Activated CD8-positive, alpha-beta memory T cell treated with anti-CD3 and anti-CD28 coated beads for 1 hour (primary cell): ENCODE measurements at places on chromosomes 5 and 9.

DNA sequence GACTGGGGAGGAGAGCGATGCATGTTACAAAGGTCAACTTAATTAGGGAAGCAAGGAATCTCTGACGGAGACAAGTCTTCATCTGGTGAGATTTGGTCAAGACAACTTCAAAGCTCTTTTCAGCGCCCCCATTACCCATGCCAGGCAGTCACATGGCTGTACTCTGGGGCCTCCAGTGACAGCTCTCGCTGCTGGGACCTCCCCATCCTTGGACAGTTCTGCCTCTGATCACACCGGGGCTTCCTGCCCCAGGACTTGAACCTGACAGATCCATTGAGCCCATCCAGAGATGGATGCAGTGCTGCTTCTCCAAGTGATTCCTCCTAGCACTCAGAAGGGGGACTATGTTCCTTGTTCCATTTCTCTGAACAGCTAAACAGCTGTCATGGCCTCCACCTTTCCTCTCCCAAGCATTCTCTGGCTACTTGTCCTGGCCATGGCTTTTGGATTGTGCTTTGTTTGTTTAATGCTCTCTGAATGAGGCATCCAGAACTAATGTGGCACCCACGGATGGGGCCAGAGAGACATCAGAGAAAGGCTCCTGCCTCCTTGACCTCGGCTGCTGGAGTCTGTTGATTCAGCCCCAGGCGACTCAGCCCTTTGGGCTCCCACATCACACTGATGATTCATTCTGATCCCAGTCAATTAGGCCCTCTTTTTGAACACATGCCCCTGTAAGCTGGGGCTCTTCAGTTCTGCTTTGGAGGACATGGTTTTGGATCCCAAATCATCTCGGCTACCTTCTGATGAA lies 122.1 kb upstream of the ADAMTS16 start:
- no peak for DNase-seq

DNA sequence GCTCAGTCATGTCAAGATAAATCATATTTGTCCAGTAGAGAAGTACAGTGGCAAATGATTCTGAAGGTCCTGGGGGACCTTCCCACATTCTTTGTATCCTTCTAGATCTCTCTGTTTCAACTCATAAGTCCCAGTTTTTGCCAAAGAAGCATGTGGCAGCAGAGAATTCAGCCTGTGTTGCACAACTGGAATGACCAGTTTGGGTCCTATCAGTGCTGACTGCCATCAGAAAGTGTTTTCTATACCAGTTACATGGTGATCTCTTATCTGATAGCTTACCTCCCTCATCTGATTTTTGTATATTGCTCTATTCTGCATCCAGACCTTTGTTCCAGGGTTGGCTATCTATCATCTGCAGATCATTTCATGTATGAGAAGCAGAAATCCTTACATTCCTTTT lies 21.7 kb downstream of the GM2A start:
- DNase-seq: no peak

- DNase-seq: no peak
These were observed 2.2 kb downstream of the DYNC2I2 start for GRCh38 chr9:128654481-128654880.

DNA sequence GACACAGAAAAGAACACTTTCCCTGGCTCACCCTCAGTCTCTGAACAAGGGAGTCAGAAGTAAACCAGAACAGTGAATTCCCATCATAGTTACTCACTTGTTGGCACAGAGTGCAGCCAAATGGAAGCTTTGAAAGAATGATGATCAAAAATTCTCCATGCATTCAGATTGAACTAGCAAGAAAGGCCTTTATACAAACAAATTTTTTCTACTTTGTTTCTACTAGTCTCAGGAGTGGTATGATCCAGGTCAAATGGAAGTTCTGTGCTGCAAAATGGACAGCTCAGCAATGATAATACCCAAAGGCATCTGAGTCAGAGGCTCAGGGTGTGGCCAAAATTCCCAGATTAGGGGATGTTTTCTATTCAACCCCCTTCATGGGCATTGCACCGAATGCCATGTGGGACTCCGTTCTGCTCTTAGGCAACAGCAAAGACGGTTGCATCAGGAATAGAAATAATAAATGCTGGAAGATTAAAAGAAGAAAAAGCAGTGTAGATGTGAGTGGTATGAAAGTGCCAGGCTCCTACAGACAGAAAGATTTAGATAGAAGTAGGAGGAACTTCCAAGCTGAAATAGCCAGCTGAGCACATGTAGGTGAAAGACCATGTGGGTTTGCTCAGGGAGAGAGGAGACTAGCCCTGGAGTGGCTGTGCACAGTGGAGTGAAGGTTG lies 24.0 kb upstream of the ASPN start:
- DNase-seq: no peak

GRCh38 chr5:52743970-52744369 lies 43.7 kb upstream of the ITGA1 start:
- no peak for DNase-seq

GRCh38 chr9:128296340-128297220 lies 20.5 kb downstream of the SWI5 start:
- DNase-seq: no peak

DNA sequence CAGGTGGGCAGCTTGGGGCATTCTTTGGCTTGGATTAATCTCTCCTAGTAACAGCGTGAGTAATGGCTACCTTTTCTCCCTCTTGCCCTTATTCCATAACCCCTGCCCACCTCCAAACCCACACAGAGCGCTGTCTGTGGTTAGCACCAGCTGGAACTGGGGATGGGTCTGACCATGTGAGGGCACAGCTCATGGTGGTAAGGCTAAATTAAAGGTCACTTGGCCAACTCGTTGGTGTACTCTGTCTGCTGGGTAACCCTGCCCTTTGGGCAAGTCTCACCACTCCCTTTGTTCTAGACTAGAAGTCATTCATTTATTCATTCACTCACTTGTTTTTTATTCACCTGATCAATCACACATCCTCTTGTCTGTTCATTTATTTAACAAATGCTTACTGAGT lies 27.8 kb downstream of the PPARGC1B start:
- no peak for DNase-seq

DNA sequence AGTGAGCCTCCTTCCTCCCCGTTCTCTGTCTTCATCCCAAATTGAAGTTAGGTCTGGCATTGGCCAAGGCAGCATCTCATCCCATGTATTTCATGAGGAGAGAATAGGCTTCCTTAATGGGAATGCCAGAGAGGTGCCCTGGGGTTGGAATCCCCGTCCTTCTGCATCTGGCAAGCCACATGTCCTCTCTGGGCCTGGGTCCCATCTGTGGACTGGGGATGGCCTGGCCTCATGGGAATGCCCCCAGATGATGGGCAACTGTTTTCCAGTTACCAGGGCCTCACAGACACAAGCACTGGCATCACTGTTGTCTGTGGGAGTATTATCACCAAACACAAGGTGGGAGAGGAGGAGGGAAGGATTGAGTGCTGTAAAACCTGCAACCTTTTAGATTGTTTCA lies 153.9 kb downstream of the FSTL4 start:
- DNase-seq: no peak

- DNase-seq: no peak
These were observed 4.6 kb upstream of the TERT start for GRCh38 chr5:1299511-1299850.

- DNase-seq: no peak
These were observed 10.9 kb downstream of the MFAP3 start for GRCh38 chr5:154049636-154050035.

GRCh38 chr9:127578952-127579853 lies 32.9 kb upstream of the STXBP1 start:
- peak; percentile 57 for DNase-seq

GRCh38 chr5:172981931-172982330 lies 1.6 kb upstream of the ATP6V0E1 start:
- no peak for DNase-seq

DNA sequence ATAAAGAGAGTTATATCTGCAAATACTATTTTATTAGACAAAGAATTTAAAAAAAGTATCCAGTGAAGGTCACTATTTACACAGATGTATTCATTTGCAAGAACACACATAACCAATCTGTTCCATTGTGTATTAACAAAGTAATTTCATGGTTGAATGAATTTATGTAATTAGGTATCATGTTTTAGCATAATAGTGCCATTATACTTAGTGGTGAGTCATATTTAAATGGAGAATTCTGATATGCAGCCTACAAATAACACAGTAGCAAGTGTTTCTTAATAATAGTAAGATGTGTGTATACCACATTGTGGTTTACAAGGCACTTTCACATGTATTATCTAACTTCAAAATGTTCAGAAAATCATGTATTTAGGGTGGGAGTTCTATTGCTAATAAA lies 1028.5 kb upstream of the ACO1 start:
- DNase-seq: no peak

DNA sequence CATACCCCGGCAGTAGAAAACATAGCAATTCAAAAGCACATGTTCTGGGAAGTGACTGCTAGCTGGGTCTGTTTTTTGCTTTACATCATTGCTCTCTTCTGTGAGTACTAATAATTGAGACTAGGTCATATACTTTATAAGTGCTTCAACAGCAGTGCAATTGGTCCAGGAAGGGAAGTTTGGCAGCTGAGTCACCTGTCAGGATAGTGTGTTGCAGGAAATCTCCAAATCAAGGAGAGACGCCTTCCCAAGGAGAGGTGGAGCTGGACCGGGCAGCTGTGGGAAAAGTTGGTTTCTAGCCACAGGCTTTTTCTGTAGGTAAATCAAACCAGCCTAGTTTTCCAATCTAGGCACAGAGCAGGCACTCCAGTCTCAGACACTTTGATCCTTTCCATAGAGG lies 330.1 kb downstream of the ENC1 start:
- DNase-seq: no peak

DNA sequence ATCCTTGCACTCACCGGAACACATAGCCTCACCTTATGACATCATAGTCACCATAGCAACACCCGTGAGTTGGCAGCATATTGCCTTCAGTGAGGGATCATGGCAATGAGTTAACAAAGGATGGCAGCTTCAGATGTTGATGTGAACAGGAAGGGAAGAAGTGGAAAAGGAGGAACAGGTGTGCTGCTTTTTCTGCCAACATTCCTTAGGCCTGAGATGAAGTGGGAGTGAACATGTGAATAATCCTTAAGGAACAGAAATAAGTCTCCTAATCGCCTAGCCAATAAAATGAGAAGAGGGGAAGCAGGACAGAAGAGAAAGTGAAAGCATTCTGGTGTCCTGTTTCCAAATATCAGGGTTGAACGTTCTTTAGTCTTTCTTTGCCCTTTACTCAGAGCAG lies 360.0 kb downstream of the BRINP1 start:
- DNase-seq: no peak

- no peak for DNase-seq
These were observed 72.0 kb downstream of the CD180 start for GRCh38 chr5:67124556-67124955.

GRCh38 chr5:72133212-72133990 lies 26.1 kb downstream of the MAP1B start:
- DNase-seq: no peak

GRCh38 chr5:141669520-141669919 lies 12.5 kb downstream of the ARAP3 start:
- no peak for DNase-seq

GRCh38 chr9:83536332-83536731 lies 1.9 kb downstream of the FRMD3 start:
- no peak for DNase-seq

- no peak for DNase-seq
These were observed 18.3 kb upstream of the ECPAS start for GRCh38 chr9:111502506-111502905.

DNA sequence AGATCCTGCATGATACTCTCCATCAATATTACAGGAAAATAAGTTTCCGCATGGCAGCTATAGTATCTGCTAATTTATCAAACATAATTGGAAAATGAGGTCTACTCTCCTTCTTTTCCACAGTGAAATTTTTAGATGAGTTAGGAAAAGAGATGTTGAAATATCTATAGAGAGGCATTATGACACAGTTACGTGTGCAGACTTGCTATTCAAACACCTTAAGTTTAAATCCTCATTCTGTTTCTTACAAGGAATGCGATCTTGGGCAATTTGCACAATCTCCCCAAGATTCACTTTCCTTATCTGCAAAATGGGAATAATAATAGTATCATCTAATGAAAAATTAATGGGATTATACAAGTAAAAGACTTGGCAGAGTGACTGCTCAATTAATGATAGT lies 91.7 kb upstream of the SLCO6A1 start:
- DNase-seq: no peak

GRCh38 chr9:8349901-8350300 lies 550.3 kb upstream of the DMAC1 start:
- DNase-seq: no peak

DNA sequence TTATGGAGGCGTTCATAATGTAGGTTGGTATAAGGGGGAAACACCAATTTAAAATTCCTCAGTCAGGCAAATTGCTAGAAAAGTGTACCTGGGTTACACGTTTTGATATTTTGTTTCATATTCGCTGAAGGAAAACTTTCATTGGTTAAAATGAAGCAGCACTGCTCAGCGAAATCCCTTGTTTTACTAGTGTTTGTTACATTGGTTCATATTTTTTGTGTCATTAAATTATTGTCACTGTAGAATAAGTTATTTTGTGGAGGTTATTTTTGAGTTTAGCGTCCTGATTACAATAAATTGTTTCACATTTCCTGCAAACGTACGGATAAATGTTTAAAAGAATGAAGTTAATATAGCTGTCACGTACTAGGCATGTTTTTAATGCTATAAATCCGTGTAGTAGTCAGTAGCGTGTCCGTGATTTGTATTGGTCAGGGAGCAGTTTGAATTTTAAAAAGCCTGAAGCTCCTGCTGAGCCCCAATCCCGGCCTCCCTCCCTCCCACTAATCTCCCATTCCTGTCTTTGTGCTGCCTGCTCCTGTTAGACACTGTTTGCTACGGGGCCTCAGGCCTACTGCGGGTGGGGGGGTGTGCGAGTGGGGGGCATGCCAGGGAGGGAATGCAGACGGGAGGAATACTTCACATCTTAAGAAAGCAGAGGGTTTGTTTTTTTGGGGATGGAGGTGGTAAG lies 2.0 kb downstream of the NIPBL start:
- no peak for DNase-seq

DNA sequence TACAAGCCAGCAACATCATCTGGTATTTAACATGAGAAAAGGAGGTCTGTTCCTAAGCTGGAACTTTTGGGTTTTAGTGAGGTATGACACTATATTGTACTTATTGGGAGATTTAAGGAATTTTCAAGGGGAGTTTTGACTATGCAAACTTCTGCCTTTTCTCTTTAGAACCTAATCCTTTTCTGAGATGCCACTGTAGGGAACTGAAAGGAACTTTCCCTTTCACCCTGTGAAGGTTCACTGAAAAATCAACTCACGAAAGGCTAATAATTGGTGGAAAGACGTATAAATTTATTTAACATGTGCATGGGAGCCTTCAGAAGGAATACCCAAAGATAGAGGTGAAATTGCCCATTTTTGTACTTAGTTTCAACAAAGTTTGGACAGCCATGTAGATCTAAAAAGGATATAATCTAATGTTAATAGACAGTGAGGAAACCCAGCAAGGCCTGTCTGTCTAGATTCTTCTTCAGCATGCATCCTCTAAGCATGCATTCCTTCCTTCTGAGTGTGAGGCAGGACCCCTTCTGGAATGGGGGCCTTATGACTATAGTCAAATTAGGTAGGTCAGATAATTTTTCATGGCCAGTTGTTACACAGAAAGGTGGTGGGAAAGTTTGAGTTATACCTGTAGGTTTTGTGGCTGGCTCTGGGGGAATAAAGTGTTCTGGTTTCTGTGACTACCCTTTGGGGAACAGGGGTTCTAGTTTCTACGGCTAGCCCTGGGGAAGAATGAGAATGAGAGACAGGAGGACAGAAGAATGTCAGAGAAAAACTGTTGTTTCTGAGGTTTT lies 200.3 kb downstream of the C9orf152 start:
- DNase-seq: no peak
